ENCODE measurements at places on chromosomes 2 and 18. TPM values are rescaled to one million over a fixed set of nuclear protein-coding genes. Genes with fewer than 3 reads are reported as not detected.

Gene PSMA8
- total RNA-seq: not detected

Gene SCN9A
- 2.2 TPM for total RNA-seq

Gene GPR45
- not detected for total RNA-seq

Gene GCKR
- 0.13 TPM for total RNA-seq

Gene ADCYAP1
- total RNA-seq: not detected

Gene AFF3
- total RNA-seq: 0.08 TPM

Gene SLC9A4
- total RNA-seq: not detected

Gene CYS1
- total RNA-seq: 1.3 TPM

Gene UPP2
- total RNA-seq: not detected

Gene SPDYA
- 0.25 TPM for total RNA-seq

Gene AQP12A
- total RNA-seq: not detected

Gene TXNDC2
- 0.17 TPM for total RNA-seq

Gene PLGLB1
- 0.66 TPM for total RNA-seq

Gene MAPK4
- 0.15 TPM for total RNA-seq

Gene LRP1B
- total RNA-seq: 0.01 TPM

Gene TCF7L1
- total RNA-seq: 11.6 TPM

Gene PTPRN
- total RNA-seq: 1.4 TPM

Gene INO80C
- 27.3 TPM for total RNA-seq

Gene KCNG2
- not detected for total RNA-seq
